Activated T-cell treated with anti-CD3 and anti-CD28 coated beads, Interleukin-2, amount 50 U/mL, for 72 hours (primary cell): ENCODE measurements at places on chromosomes 4 and X. TPM values are rescaled to one million over a fixed set of nuclear protein-coding genes. Genes with fewer than 3 reads are reported as not detected.
A peak's percentile ranks its signal among the peaks of the same experiment; 100 is the strongest.

DNA sequence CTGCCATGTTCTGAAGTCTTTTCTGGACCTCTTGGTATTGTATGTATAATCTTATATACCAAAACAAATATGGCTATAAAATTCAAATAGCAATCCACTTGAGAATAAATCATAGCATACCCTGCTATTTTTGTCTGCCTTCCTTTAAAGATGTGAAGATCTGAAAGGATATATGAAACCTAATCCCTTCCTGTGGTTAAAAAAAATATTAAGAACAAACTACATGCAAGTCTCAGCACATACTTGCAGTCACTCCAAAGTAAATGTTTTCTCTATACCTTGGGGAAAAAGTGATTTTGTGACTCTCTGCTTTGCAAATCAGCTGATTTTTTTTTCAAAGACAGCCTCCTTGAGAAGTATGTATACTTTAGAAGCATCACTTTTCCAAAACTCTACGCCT is 322.9 kb downstream of the ANKRD50 start:
- no peak for DNase-seq

DNA sequence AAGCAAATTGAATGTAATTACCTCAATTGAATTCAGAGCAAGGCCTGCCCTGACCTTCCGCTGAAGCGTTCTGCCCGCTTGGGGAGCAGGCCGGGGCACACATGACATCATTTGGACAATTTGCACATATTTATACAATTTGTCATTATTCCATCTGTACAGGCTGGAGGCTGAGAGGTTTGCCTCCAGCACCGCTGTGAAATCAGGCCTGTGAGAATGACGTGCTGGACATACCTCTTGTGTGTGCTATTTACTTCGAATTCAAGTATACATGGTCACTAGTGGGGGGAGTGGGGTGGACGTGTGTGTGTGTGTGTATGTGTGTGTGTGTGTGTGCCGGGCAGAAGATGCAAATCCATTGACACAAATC is 285.6 kb downstream of the SHOX start:
- DNase-seq: no peak

GRCh38 chr4:164446516-164446915 is 307.4 kb upstream of the SMIM31 start:
- DNase-seq: no peak

DNA sequence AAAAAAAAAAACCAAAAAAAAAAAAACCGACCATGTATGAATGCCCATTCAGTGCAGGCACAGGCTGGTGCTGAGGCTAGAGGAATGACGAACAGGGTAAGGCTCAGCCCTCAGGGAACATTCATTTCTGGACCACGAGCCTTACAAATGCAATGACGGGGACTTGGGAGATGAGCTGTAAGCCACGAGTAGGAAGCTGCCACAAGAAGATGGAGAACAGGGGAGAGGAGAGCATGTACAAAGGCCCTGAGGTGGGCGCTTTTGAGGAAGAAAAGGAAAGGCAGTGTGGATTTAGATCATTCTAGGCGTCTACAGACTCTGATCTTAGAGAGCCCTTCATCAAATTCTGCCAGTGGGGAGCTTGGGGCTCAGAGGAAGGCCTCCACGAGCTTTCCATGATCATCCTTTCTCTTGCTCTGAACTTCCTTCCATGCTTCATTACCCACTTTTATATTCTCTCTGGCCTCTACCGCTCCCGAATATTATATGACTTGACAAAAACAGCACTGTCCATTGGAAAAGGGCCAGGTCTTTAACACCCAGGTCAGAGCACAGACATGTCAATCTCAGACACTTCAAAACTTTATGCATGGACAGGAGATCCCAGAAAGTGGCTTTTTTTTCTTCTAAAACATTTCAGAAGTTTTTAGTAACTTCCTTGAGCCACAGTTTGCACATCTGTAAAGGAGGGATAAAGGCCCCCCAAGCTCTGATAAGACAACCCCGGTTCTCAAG is 3.3 kb upstream of the ZNF518B start:
- DNase-seq: peak; percentile 72

GRCh38 chr4:147794787-147795413 is 63.0 kb downstream of the ARHGAP10 start:
- no peak for DNase-seq

The VCX3A gene
- total RNA-seq: not detected

The BBS12 gene
- total RNA-seq: 4.4 TPM

GRCh38 chrX:148813422-148813821 is 313.0 kb downstream of the AFF2 start:
- DNase-seq: no peak

The DKK2 gene
- not detected for total RNA-seq

GRCh38 chr4:14125375-14126129 is 498.0 kb upstream of the BOD1L1 start:
- no peak for DNase-seq

- peak; percentile 48 for DNase-seq
Observed at GRCh38 chr4:8580321-8581093, at the start of gene GPR78. GPR78 (plus strand) TSS chr4:8580392; CDS start chr4:8580983, 591 bp downstream.

GRCh38 chrX:50125480-50125879 is 75.3 kb downstream of the AKAP4 start:
- DNase-seq: no peak

The PF4V1 gene
- not detected for total RNA-seq

The PRDM5 gene
- 0.35 TPM for total RNA-seq

The CAPN6 gene
- total RNA-seq: not detected

GRCh38 chrX:69493766-69494165 is 10.4 kb upstream of the NALF2 start:
- DNase-seq: no peak

The TLL1 gene
- total RNA-seq: not detected

- no peak for DNase-seq
Observed at GRCh38 chr4:78318126-78318525, 233.4 kb upstream of the ANXA3 start.

DNA sequence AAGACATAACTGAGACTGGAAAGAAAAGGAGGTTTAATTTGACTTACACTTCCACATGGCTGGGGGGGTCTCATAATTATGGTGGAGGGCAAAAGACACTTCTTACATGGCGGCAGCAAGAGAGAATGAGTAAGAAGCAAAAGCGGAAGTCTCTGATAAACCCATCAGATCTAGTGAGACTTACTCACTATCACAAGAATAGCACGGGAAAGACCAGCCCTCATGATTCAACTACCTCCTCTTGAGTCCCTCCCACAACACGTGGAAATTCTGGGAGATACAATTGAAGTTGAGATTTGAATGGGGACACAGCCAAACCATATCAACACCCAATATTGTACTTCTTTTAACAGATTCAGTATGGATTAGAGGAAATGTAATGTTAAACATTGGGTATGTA is 646.6 kb downstream of the ANKRD50 start:
- DNase-seq: no peak
